Fibroblast of lung (primary cell): ENCODE measurements at places on chromosomes 4 and X.

- no peak for DNase-seq
Observed at GRCh38 chrX:133364196-133364595, 51.1 kb downstream of the GPC4 start.

DNA sequence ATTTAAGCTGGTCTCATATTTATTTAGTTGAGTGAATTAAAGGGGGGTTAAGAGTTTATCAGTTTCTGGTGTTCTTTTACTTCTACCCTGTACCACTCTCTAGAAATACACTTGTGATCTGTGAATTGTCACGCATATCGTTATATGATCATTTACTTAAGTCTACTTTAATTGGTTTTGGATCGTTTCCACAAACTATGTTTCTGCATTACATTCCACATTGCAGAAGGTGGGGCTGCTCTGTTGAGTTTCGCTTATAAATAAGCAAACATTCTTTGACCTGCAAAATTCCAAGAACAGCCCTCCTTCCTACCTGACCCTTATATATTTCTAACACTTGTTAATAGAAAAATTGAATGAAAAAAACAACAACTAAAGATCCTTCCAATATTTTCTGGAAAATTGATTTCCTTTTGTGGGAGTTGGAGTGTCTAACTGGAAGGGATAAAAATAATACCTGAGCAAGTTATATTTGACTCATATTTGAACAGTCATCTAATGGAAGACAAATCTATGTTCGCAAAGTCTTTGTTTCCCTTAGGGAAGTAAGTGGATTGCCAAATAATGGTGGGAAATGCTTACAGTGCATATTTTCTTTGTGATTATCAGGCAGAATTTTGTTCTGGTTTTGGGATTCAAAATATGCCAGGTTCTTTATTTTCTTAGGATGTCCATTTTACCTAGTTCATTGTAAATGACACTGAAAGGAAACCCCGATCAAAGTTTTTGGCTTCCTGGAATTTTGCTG, 152.7 kb downstream of the RELL1 start:
- no peak for DNase-seq

DNA sequence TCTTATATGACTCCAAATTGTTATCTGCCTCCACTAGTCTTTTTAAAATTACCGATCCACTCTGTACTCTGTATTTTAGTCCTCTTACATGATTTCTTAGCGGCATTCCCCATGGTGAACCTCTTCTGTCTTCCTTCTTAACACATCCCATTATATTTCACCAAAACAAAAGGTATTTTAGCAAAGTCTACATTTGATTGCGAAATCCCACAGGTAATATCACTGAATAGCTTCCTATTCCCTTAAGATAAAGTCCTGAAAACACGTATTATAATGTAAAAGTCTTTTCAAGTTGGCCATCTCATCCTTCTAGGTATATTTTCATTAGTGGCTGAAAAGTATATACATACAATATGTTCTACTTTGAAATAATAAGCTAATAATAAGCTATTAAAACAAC, 2016.0 kb upstream of the IGFBP7 start:
- no peak for DNase-seq

GRCh38 chr4:171622729-171623128, 190.5 kb upstream of the GALNTL6 start:
- DNase-seq, result no peak

GRCh38 chrX:97787311-97787710, 903.6 kb downstream of the RPA4 start:
- no peak for DNase-seq

GRCh38 chrX:127011629-127012028, 192.1 kb downstream of the PRR32 start:
- DNase-seq, result no peak

DNA sequence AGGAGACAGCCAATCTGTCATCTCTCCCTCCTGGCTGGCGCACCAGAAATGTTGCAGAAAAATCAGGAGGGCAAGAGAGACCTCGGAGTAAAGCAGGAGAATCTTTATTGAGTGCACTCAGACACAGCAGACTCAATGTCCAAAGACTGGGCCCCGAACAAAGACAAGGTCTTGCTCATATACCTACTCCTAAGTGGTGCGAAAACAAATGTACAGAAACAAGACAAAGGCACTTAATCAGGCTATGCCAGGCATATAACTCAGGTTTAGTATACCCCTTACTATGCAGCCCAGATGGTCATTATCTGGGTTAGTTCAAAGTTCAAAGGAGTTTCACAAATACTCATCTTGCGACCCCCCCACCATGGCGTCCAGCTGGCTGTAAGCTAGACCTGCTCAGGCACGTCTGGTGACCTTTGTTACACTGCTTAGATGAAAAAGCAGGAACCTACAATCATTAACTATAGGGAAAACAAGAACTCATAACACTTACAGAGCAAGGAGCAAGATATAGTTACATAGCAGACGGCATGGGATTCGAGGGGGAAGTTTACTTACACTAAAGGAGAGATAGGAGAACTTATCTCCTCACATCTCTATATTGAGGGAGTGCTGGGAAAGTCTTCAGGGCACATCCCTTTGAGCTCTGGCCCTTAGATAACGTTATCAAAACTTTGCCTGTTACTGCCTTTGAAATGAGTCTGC, 27.5 kb downstream of the SULT1E1 start:
- no peak for DNase-seq

DNA sequence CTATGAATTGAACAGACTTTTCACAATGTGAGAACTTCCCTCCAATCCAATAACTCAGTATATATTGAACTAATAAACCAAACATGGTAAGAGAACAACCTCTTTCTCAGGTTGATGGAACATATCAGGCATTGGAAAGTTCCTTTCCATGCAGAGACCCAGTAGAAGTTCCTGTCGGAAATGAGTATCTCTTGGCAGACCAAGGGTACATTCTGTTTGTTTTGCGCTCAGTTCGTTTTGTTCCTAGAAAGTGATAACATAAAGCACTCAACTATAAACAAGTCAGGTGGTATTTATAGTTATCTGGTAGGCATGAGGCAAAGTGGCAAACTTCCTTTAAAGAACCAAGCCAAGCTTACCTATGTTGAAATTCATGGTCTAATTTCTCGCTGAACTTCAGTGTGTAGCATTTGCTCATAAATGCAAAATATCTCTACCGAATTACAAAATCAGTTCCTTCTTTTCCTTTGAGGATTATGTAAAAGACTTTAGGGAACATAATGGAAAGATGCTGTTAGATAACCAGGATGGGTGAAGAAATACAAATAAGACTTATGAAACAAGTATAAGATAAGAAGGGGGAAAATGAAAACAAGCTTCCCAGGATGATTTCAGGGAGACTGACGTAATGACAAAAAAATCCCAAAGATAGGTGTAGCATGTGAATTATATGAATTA, 120.3 kb downstream of the ARHGAP24 start:
- DNase-seq, result no peak

DNA sequence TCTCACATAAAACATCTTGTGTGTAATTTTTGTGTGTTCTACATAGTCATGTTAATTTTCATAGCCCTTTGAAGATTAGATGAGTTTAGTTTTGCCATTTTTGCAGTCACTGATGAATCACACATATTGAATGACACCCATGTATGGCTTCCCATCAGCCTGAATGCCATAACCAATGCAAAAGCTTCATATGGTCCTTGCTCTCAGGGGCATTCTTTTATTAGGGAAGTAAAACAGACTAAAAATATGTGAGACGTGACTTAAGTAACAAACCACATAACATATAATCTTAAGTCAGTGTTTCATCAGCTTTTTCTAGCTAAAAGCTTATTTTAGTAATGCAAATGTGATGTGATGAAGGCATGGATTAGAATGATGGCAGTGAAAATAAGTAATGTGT, 8.2 kb downstream of the SLC25A4 start:
- DNase-seq, result no peak

DNA sequence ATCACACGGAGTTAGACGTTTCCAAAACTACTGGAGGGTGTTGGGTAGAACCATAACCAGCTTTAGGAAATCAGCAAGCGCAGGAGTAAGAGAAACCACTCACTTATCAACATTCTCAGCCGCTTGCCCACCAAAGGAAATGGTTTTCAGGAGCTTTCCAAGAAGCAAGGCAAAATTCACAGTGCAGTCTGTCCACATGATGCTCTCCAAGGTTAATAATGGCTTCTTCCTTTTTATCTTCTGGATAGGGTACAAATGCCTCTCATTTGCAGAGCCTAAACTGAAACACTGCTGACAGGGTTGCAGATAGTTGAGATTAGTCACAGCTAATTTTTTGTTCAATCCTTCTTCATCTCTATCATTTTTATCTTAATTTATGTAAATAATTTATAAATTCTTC, 705.4 kb downstream of the RAB28 start:
- no peak for DNase-seq

GRCh38 chr4:146338512-146338911, 124.2 kb downstream of the REELD1 start:
- DNase-seq, result no peak

- no peak for DNase-seq
Observed at GRCh38 chr4:185213877-185214276, 4.5 kb downstream of the SNX25 start.

DNA sequence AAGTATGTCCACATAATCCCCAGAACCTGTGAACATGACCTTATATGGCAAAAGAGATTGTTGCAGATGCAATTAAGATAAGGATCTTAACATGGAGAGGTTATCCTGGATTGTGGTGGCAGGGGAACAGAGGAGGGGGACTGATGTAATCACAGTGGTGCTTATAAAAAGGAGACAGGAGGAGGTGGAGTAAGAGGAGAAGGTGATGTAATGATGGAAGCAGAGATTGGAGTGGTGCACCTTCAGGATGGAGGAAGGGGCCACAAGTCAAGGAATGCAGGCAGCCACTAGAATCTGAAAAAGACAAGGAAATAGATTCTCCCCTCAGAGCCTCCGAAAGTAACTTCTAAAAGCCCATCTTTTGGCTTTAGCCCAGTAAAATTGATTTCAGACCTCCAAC, 388.4 kb downstream of the BCOR start:
- DNase-seq, result no peak

- DNase-seq, result no peak
Observed at GRCh38 chr4:68123525-68123924, 6.1 kb downstream of the TMPRSS11F start.

- DNase-seq, result peak; percentile 73
Observed at GRCh38 chrX:39726771-39727170, 371.0 kb downstream of the BCOR start.

GRCh38 chr4:3756343-3757059, 9.7 kb upstream of the ADRA2C start:
- DNase-seq, result no peak

- peak; percentile 41 for DNase-seq
Observed at GRCh38 chr4:82044141-82044993, 329.4 kb downstream of the HNRNPD start.

- DNase-seq, result no peak
Observed at GRCh38 chr4:14965071-14965470, 37.2 kb upstream of the CPEB2 start.
